Foreskin keratinocyte (primary cell): ENCODE measurements at places on chromosomes 13 and 19.

- no peak for DNase-seq
Measured at GRCh38 chr13:94411747-94412146, 67.7 kb downstream of the DCT start.

DNA sequence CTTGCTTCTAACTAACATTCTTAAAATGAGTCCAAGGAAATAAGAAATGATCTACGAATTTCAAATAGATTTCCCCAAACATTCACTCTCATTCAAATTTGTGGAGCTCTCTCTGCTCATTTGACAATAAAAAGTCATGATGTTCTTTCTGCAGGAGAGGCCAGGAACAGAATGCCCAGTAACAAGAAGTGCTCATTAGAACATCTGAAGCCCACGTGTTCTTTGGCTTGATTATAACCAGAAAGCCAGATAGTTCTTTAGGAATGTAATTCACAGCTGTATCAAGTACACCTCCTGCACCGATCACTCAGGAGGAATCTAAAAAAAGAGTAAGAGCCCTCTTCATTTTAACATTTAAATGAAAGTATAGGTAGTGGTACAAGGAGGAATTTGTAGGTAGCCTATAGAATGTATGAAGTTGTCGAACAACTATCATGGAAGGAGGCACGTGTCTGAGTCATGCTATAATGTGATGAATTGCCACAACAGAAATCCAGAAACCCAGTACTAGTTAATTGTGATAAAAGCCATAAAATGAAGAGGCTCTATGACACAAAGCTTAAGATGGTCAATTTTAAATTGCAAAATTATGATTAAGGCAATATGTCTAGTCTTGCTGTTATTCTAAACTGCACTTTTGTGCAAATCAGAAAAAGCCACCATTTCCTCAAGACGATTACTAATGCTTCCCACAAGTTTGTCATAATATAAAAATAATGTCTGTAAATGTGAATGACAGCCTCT is 12.8 kb downstream of the MEDAG start:
- peak; percentile 47 for DNase-seq

GRCh38 chr19:4916292-4917082 is 7.2 kb downstream of the UHRF1 start:
- no peak for DNase-seq

DNA sequence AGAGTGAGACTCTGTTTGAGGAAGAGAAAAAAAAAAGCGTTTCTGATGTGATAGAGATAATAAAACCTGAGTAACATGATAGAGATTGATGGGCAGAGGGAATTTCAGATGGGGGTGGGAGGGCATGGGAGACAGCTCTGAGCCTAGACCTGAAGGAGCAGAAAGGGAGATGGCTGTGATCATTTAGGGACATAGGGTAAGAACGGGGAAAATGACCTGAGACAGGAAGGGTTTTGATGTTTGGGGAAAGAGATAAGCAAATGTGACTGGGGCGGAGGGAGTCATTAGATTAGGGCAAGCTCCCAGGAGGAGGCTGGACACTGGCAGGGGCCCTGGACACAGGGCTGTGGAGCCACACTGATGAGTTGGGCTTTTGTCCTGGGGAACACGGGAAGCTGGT is 6.1 kb downstream of the ZNF320 start:
- DNase-seq: no peak

- no peak for DNase-seq
Measured at GRCh38 chr19:16023146-16023915, 53.0 kb upstream of the TPM4 start.

- no peak for DNase-seq
Measured at GRCh38 chr19:17237747-17238706, 7.7 kb downstream of the NR2F6 start.

DNA sequence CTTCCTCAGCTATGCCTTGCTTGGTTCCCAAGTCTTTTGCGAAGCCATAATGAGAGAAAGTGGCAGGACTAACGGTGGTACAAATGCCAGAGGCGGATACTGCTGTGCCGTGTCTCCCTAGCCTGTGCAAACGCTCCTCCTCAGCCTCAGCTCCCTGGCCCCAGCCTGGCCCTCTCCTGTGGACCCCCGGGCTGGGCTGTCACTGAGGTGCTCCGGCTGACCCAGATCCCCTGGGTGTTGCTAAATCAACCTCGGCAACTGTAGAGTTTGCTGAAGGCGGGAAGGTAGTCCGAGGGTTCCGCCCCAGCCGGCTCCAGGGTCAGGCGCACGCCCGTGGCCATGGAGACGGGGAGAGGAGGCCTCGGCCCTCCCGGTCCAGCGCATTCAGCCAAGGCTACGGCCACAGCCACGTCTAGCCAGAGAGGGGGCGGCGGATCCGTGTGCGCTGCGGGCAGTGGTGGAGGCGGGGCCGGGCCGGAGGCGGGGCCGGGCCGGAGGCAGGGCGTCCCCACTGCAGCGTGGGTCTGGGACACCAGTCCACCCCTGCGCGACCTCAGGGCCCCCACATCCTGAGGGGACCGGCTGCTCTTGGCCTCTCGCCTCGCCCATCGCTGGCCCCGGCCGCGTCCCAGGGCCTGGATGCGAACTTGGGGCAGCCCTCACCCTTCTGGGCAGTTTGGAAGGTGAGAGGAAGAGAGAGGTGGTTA is 16.4 kb upstream of the ZNF492 start:
- no peak for DNase-seq
